ENCODE measurements at places on chromosomes 4 and X. TPM values are rescaled to one million over a fixed set of nuclear protein-coding genes. Genes with fewer than 3 reads are reported as not detected.

The MOB1B gene
- 28.6 TPM for total RNA-seq

DNA sequence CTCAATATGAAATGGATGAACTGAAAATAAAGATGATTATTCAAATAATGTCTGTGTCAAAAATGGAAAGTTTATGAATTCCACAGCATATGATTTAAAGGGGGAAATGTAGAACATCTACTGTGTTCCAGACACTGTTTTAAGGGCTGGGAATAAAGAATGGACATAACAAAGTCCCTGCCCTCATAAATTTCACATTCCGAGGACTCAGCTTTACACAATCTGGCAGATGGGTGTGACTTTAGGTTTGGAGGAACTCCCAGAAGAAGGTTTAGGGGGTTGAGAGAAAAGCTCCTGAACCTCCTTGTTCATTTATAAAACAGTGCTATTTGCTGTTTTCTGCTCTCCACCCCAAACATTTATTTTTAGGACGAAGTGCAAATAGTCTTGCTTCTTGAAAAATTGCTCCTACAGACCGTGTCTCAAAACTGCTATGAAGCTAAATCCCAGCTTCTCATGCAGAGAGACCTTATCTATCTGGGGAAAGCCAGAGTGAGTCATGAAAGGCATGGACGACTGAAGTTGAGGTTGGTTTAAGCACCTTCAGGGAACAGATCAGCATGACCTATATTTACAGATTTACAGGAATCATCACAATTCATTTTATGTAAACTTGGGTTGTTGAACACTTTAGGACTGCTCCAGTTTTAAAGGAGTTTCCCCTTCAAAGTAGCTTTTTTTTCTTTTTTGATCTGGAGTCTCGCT, 184.3 kb downstream of the HS6ST2 start:
- no peaks in the 10 kb centered on the region for H3K36me3 ChIP-seq
- no peaks in the 10 kb centered on the region for H3K27me3 ChIP-seq
- no peak for DNase-seq
- peaks cover 19% of the 10 kb centered on the region for H3K4me1 ChIP-seq

DNA sequence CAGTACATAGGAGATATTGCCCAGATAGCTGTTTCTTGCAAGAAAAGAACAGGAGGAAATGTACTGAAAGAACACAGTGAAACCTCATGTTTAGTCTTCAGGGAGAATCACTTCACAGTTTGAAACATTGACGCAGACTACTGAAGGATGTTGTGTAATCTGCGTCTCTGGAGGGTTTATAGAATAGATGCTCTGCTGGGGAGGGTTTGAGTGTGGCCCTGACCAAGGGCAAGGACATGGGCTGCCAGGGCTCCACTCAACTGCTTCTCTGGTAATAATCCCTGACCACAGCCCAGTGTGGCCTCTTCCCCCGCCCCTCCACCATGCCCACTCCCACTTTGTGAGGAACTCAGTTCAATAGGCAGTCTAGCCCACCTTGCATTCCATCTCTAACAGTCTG, 15.8 kb upstream of the ACE2 start:
- no peaks in the 10 kb centered on the region for H3K4me1 ChIP-seq
- no peak for DNase-seq
- no peak overlapping the region for H3K4me3 ChIP-seq
- H3K27me3 ChIP-seq: no peaks in the 10 kb centered on the region

DNA sequence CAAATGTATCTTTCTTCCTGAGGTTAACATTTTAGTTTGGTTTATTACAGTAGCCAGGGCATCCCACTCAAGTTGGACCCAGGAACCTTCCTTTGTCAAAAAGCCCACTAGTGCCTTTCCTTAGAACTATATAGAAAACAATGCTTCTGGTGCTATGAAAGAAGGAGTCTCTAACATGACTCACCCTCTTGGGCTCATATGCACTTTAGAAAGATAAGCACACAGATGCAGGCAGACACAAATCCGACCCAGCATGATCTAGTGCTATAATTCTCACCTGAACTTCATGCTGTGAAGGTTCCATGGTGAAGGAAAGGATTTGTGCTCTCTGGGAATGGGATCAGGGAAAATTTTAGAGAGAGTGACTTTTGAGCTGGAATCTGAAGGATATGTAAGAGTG, 289.4 kb downstream of the ANKRD50 start:
- no peak overlapping the region for H3K27ac ChIP-seq
- no peaks in the 10 kb centered on the region for H3K36me3 ChIP-seq
- no peak overlapping the region for H3K4me3 ChIP-seq
- DNase-seq: no peak

DNA sequence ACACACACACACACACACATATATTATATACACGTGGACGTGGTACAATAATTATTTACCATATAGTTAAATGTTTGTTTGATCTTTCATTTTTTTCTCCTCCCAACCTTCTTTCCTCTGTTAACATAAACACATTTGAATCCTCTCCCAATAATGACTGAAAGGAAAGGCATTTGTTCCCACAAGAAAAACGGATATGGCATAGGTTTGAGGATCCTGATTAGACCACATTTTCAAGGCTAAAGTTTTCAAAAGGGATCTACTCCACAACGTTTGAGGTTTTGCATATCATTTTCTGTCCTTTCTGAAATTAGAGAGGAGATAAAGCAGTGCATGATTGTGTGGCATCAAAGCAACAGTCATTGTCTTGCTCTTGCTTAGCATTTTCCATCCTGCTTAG, 1883.4 kb downstream of the STIM2 start:
- H3K27me3 ChIP-seq: no peaks in the 10 kb centered on the region
- H3K4me1 ChIP-seq: peaks cover 2% of the 10 kb centered on the region
- DNase-seq: no peak

- H3K27ac ChIP-seq: no peak overlapping the region
- no peak for DNase-seq
- H3K4me1 ChIP-seq: peaks cover 45% of the 10 kb centered on the region
- no peaks in the 10 kb centered on the region for H3K36me3 ChIP-seq
- H3K4me3 ChIP-seq: peak overlapping the region; percentile 36
Observed at GRCh38 chr4:41363384-41363981, 106.8 kb downstream of the UCHL1 start.

DNA sequence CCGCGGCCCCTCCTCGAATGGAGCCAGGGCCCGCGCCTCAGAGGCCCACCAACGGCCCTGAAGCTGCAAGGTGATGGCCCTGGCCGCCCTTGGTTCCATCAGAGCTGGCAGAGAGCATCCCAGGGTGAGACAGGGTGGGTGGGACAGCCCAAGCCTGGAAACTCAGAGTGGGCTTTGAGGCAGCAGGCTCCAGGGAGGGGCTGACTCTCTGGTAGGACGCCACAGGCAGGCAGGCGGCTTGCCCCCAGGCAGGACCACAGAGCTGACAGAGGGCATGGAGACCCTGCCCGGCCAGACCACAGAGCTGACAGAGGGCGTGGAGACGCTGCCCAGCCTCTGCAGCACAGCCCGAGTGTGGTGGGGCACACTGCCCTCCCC, 4.8 kb downstream of the MYL5 start:
- no peak overlapping the region for H3K4me3 ChIP-seq
- DNase-seq: no peak
- no peaks in the 10 kb centered on the region for H3K36me3 ChIP-seq
- 0 out of 2 replicates have a peak, but pooled peaks cover 6% of the 10 kb centered on the region for H3K4me1 ChIP-seq

The NIPAL1 gene
- 7.2 TPM for total RNA-seq

DNA sequence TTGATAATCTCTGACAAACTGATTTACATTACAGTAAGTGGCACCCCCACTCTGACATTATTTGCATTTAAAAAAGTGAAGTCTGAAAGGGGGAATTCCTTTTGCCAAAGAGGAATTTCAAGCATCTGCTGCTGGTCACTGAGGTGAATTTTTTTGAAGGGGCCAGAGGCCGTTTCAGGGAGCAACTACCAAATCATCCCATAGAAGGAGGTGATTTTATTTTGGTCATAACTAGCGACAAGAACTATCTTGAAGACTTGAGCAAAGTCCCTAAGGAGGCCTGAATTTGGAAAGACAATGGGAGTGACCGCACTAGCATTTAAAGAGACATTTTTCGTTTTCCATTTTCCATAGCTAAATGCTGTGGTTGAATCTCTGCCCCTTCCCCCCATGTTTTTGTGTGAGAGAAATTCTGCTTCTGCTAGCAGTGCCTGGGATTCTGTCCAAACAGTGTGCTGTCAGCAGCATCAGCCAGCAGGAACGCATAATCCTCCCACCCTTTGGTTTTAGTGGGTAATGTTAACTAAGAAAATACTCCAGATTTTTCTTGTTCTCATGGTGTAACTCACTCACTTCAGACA, 110.1 kb upstream of the MED14 start:
- H3K27me3 ChIP-seq: peaks cover 2% of the 10 kb centered on the region
- peak overlapping the region; percentile 31 for H3K4me3 ChIP-seq
- peaks cover 42% of the 10 kb centered on the region for H3K4me1 ChIP-seq

- no peaks in the 10 kb centered on the region for H3K27me3 ChIP-seq
- H3K27ac ChIP-seq: peak overlapping the region; percentile 98
- H3K4me1 ChIP-seq: peaks cover 60% of the 10 kb centered on the region
- H3K4me3 ChIP-seq: peak overlapping the region; percentile 86
Observed at GRCh38 chr4:118850488-118851173, 14.7 kb upstream of the SEC24D start.

The SSX4B gene
- not detected for total RNA-seq

GRCh38 chr4:103422467-103423219, 224.5 kb upstream of the CENPE start:
- H3K36me3 ChIP-seq: peaks cover 38% of the 10 kb centered on the region
- H3K4me3 ChIP-seq: no peak overlapping the region
- no peaks in the 10 kb centered on the region for H3K27me3 ChIP-seq
- no peak overlapping the region for H3K27ac ChIP-seq
- H3K4me1 ChIP-seq: peaks cover 62% of the 10 kb centered on the region

DNA sequence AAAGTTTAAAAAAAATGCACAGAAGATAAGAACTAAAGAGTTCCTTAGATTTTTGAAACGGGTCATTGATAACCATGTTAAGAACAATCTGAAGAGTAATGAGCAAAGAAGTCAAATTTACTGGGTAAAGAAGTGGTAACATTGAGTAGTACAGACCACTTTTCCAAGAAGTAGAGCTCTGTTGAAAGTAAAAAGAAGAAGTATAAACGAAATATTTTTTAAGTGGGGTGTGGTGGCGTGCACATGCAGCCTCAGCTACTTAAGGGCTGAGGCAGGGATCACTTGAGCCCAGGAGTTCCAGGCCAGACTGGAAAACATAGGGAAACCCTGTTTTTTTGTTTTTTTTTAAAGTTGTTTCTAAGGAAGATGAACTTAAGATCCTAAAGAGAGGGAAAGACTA, 68.5 kb downstream of the UBA6 start:
- H3K4me3 ChIP-seq: no peak overlapping the region
- H3K36me3 ChIP-seq: peaks cover 64% of the 10 kb centered on the region
- DNase-seq: no peak
- H3K4me1 ChIP-seq: no peaks in the 10 kb centered on the region

GRCh38 chrX:134868771-134869495, 121.9 kb upstream of the SMIM10 start:
- H3K27me3 ChIP-seq: no peaks in the 10 kb centered on the region
- DNase-seq: no peak
- H3K36me3 ChIP-seq: no peaks in the 10 kb centered on the region
- H3K27ac ChIP-seq: no peak overlapping the region

DNA sequence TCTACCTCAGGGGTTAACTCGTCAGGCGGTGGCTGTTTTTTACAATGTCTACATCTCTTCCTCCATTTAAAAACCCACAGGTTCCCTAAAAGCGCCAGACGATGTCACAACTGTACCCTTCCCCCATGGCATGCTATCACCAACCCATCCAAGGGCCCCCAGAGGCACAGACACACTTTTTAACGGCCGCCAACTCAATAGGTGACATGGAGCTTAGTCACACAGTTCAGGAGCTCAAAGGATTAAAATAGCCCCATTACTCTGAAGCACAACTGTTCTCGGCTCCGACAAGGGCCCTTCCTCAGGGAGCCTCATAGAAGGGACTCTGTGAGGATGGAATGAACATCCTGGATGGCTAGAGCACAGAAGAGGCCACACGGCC, 12.4 kb downstream of the SH3KBP1 start:
- no peaks in the 10 kb centered on the region for H3K27me3 ChIP-seq
- H3K36me3 ChIP-seq: peaks cover 12% of the 10 kb centered on the region
- H3K4me3 ChIP-seq: no peak overlapping the region
- H3K4me1 ChIP-seq: 0 out of 2 replicates have a peak, but pooled peaks cover 8% of the 10 kb centered on the region
- no peak overlapping the region for H3K27ac ChIP-seq

- H3K4me1 ChIP-seq: peaks cover 56% of the 10 kb centered on the region
- peak; percentile 29 for DNase-seq
- no peaks in the 10 kb centered on the region for H3K36me3 ChIP-seq
- H3K4me3 ChIP-seq: peak overlapping the region; percentile 95
Observed at GRCh38 chr4:104492183-104492771, 2.4 kb downstream of the CXXC4 start.
